ENCODE measurements at places on chromosomes 6 and 20.

DNA sequence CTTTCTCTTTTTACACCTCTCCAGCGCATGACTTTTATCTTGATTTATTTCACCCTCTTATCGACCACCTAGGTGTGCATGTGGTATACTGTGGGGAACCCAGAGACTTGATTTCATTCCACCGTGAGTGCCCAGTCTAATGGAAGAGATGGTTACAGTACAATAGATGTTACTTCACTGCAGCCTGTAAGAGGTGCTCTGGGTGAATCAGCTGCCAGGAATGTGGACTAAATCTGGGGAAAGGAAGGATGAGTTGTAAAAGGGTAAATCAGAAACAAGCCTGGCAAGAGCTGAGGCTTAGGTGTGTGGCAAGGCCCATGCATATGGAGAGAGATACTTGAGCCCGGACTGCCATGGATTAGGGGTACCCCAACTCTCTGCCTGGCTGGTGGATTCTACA is 7.4 kb downstream of the STK35 start:
- H3K36me3 ChIP-seq, result peaks cover 19% of the 10 kb centered on the region
- no peaks in the 10 kb centered on the region for H3K27me3 ChIP-seq
- H3K4me3 ChIP-seq, result no peak overlapping the region
- DNase-seq, result no peak
- peaks cover 72% of the 10 kb centered on the region for H3K4me1 ChIP-seq

- H3K36me3 ChIP-seq, result no peaks in the 10 kb centered on the region
- DNase-seq, result no peak
- H3K4me3 ChIP-seq, result no peak overlapping the region
- no peak overlapping the region for H3K27ac ChIP-seq
- H3K4me1 ChIP-seq, result peaks cover 7% of the 10 kb centered on the region
Measured at GRCh38 chr6:44699082-44699481, 311.6 kb downstream of the CDC5L start.

GRCh38 chr6:140782941-140783340 is 1349.8 kb upstream of the GJE1 start:
- H3K4me3 ChIP-seq, result no peak overlapping the region
- no peaks in the 10 kb centered on the region for H3K36me3 ChIP-seq
- H3K4me1 ChIP-seq, result no peaks in the 10 kb centered on the region
- no peak overlapping the region for H3K27ac ChIP-seq

- no peaks in the 10 kb centered on the region for H3K36me3 ChIP-seq
- no peak for DNase-seq
- no peaks in the 10 kb centered on the region for H3K27me3 ChIP-seq
- H3K27ac ChIP-seq, result no peak overlapping the region
Measured at GRCh38 chr20:7879883-7880282, 60.4 kb downstream of the HAO1 start.

- H3K4me1 ChIP-seq, result no peaks in the 10 kb centered on the region
- no peak for DNase-seq
- H3K36me3 ChIP-seq, result no peaks in the 10 kb centered on the region
- H3K4me3 ChIP-seq, result no peak overlapping the region
- no peaks in the 10 kb centered on the region for H3K27me3 ChIP-seq
- H3K27ac ChIP-seq, result no peak overlapping the region
Measured at GRCh38 chr6:143191361-143191760, 130.7 kb downstream of the AIG1 start.

GRCh38 chr6:137236581-137237355 is 17.6 kb upstream of the IFNGR1 start:
- no peaks in the 10 kb centered on the region for H3K36me3 ChIP-seq
- no peak overlapping the region for H3K4me3 ChIP-seq
- H3K27me3 ChIP-seq, result no peaks in the 10 kb centered on the region
- H3K4me1 ChIP-seq, result peaks cover 32% of the 10 kb centered on the region
- DNase-seq, result no peak
- H3K27ac ChIP-seq, result no peak overlapping the region

DNA sequence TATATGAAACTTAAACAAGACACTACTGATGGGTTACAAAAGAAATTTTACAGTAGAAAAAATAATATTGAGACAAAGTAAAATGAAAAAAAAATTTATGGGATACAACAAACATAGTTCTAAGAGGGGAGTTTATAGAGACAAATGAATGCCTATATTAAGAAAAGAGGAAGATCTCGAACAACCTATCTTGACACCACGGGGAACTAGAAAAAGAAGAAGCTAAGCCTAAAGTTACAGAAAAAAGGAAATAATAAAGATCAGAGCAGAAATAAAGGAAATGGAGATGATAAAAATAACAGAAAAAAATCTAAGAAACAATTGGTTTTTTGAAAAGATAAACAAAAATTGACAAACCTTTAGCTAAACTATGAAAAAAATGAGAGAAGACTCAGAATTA is 9.1 kb upstream of the ECHDC1 start:
- no peaks in the 10 kb centered on the region for H3K4me1 ChIP-seq
- no peaks in the 10 kb centered on the region for H3K36me3 ChIP-seq
- H3K27me3 ChIP-seq, result no peaks in the 10 kb centered on the region
- H3K27ac ChIP-seq, result no peak overlapping the region
- no peak overlapping the region for H3K4me3 ChIP-seq

DNA sequence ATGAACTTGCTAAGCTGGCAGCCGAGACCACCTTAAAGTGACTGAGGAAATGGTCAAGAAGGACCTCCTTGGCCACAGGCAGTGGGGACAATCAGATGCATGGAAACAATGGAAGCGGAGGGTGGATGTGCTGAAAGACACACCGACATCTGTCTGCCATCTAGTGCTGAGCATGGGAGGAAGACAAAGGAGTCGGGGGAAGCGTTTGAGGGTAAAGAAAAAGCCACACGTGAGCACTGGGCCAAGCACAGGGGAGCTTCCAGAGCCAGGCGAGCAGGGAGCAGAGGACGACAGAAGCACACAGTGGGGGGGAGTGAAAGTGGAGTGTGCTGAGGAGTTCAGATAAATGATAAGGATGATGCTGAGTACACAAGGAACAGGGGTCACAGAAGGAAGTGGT is 367.8 kb downstream of the ZFAND3 start:
- no peak overlapping the region for H3K27ac ChIP-seq
- no peak for DNase-seq
- no peaks in the 10 kb centered on the region for H3K4me1 ChIP-seq
- no peaks in the 10 kb centered on the region for H3K27me3 ChIP-seq
- H3K36me3 ChIP-seq, result peaks cover 14% of the 10 kb centered on the region
- H3K4me3 ChIP-seq, result no peak overlapping the region

GRCh38 chr20:6381887-6382286 is 259.1 kb upstream of the FERMT1 start:
- no peak overlapping the region for H3K4me3 ChIP-seq
- no peaks in the 10 kb centered on the region for H3K36me3 ChIP-seq
- H3K27me3 ChIP-seq, result no peaks in the 10 kb centered on the region

DNA sequence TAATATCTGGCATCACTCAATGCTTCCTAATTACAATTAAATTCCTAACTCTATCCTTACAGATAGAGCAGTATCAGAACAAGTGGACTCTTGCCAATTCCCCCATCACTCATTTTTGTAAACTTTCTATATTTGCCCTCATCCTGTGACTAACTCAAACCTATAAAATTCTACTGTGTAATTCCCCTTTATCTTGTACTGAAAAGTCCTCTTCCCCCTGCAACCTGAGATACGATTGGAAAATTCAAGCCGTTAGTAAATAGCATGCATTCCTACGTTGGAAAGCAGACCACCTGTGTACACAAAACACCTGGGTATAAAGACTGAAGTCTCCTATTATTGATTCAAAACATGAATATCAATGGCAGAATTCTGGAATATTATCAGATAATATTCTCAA is 70.4 kb upstream of the KCNQ5 start:
- H3K36me3 ChIP-seq, result no peaks in the 10 kb centered on the region
- H3K4me1 ChIP-seq, result no peaks in the 10 kb centered on the region
- no peak overlapping the region for H3K4me3 ChIP-seq
- no peak overlapping the region for H3K27ac ChIP-seq
- DNase-seq, result no peak

- H3K27ac ChIP-seq, result no peak overlapping the region
- DNase-seq, result no peak
- no peaks in the 10 kb centered on the region for H3K4me1 ChIP-seq
Measured at GRCh38 chr6:40108736-40109135, 174.5 kb upstream of the MOCS1 start.

DNA sequence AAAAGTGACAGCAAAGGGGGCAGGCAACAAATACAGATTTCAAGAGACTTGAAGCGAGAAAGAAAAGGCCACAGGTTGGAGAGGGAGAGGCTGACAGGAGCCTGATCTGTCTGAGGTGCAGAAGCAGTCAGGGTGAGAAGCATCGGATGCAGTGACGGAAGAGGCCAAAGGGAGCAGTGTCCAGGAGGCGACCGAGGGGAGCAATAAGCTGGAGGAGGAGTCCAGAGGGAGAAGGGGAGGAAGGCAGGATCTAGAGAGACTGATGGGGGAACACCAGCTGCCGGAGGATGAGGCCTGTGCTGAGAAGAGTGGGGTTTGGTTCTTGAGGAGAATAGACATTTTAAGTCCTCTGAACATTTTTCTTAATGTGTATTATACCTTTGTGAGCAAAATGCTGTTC is 23.8 kb downstream of the FARS2 start:
- peaks cover 5% of the 10 kb centered on the region for H3K4me1 ChIP-seq
- no peak overlapping the region for H3K4me3 ChIP-seq
- H3K36me3 ChIP-seq, result no peaks in the 10 kb centered on the region
- H3K27me3 ChIP-seq, result no peaks in the 10 kb centered on the region
- DNase-seq, result no peak

DNA sequence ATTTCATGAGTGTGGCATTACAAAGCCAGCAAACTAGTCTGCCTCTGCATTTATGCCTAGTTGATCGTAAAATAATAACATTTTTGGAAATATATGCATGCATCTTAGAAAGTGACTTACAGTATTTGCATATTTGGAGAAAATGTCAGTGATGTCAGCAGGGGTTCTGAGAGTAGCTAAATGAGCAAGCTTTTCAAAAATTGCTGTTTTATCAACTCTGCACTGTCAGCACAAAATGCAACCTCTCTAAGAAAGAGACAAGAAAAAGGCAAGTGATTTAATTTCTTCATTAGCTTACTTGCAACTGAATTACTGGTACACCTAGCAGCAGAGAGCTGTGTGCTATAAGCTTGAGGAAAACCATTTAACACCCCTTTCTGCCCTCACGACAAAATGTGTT is 632.5 kb upstream of the MMS22L start:
- no peaks in the 10 kb centered on the region for H3K27me3 ChIP-seq
- no peak overlapping the region for H3K27ac ChIP-seq
- no peak for DNase-seq
- no peaks in the 10 kb centered on the region for H3K4me1 ChIP-seq
- H3K4me3 ChIP-seq, result no peak overlapping the region

GRCh38 chr20:16952965-16953364 is 204.8 kb downstream of the OTOR start:
- H3K36me3 ChIP-seq, result no peaks in the 10 kb centered on the region
- no peaks in the 10 kb centered on the region for H3K27me3 ChIP-seq
- no peak for DNase-seq
- H3K27ac ChIP-seq, result no peak overlapping the region
- no peak overlapping the region for H3K4me3 ChIP-seq

DNA sequence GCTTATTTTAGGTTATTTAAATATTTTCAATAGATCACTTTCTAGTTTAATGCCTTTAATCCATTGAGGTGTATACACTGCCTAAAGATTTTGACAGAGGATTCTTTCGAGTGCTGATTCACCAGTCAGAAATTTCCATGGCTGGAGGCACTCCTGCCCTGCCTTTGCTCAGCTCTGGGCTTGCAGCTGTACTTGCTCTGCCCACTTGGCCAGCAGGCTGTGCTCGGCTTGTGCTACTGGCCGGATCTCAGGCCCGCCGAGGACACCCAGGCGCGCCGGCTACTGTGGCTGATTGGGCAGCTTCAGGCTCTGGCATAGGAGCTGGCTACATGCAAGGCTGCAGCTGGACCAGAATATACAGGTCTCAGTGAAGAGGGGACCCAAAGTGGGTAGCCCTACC is 675.1 kb upstream of the MMS22L start:
- no peaks in the 10 kb centered on the region for H3K4me1 ChIP-seq
- no peak overlapping the region for H3K4me3 ChIP-seq
- DNase-seq, result no peak
- H3K27me3 ChIP-seq, result no peaks in the 10 kb centered on the region
- no peaks in the 10 kb centered on the region for H3K36me3 ChIP-seq
- no peak overlapping the region for H3K27ac ChIP-seq

GRCh38 chr20:1918491-1919165 is 23.4 kb downstream of the SIRPA start:
- no peak for DNase-seq
- no peaks in the 10 kb centered on the region for H3K4me1 ChIP-seq

GRCh38 chr20:59825944-59826759 is 107.3 kb downstream of the SYCP2 start:
- H3K27ac ChIP-seq, result no peak overlapping the region
- no peaks in the 10 kb centered on the region for H3K36me3 ChIP-seq
- peaks cover 2% of the 10 kb centered on the region for H3K27me3 ChIP-seq
- H3K4me3 ChIP-seq, result no peak overlapping the region

GRCh38 chr6:98920904-98921431 is 26.8 kb downstream of the FBXL4 start:
- peaks cover 8% of the 10 kb centered on the region for H3K36me3 ChIP-seq
- no peak for DNase-seq
- H3K27ac ChIP-seq, result no peak overlapping the region
- no peaks in the 10 kb centered on the region for H3K4me1 ChIP-seq
- H3K27me3 ChIP-seq, result no peaks in the 10 kb centered on the region

DNA sequence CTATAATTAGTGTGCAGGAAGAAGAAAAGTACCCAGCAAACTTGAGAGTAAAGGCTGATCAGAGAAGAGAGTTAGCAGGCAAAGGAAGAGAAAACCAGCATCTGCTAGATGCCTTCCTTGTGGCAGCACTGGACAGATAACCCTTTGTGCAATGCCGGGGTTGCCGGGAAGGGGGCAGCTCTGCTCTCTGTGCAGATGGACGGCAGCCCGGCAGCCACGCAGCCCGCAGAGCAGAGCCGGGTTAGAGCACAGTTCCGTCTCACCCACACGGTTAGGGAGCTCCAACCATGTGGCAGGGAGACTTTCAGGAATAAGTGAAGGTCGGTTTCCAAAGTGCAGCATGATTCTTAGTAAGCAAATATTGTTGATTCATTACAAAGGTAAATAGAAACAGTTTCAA is 80.0 kb upstream of the RPS6KA2 start:
- no peaks in the 10 kb centered on the region for H3K27me3 ChIP-seq
- H3K27ac ChIP-seq, result no peak overlapping the region
- H3K4me1 ChIP-seq, result no peaks in the 10 kb centered on the region

DNA sequence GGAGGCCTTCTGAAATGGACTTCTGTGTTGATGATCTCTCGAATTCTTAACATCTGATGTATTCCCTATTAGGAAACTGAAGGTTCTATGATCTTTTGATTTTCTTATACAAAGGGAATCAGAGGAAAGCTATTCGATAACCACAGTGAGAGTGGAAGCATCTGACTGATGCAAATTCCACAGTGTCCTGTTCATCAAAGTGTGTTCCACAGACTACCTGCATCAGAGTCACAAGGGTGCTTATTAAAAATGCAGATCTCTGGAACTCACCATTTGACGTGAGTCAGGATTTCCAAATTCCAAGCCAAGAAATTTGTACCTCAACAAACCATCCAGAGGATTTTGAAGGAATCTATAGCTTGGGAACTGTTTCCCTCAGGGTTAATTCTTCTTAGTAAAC is 4.4 kb upstream of the MEP1A start:
- no peaks in the 10 kb centered on the region for H3K27me3 ChIP-seq
- H3K4me1 ChIP-seq, result no peaks in the 10 kb centered on the region
- DNase-seq, result no peak
- H3K27ac ChIP-seq, result no peak overlapping the region

GRCh38 chr20:23629017-23629541 is 8.7 kb downstream of the CST3 start:
- H3K27me3 ChIP-seq, result no peaks in the 10 kb centered on the region
- no peak overlapping the region for H3K4me3 ChIP-seq
- no peaks in the 10 kb centered on the region for H3K4me1 ChIP-seq

- no peak for DNase-seq
- H3K4me3 ChIP-seq, result no peak overlapping the region
- no peaks in the 10 kb centered on the region for H3K27me3 ChIP-seq
- no peaks in the 10 kb centered on the region for H3K4me1 ChIP-seq
- H3K36me3 ChIP-seq, result no peaks in the 10 kb centered on the region
- no peak overlapping the region for H3K27ac ChIP-seq
Measured at GRCh38 chr6:74320715-74321114, 624.7 kb downstream of the CD109 start.

All from CD4-positive, alpha-beta T cell (primary cell).